Hepatocyte (in vitro differentiated cells): ENCODE measurements at places on chromosomes 1 and 21. TPM values are rescaled to one million over a fixed set of nuclear protein-coding genes. Genes with fewer than 3 reads are reported as not detected.

S100A9 gene
- 3.2 and 11.9 TPM in 2 replicates for total RNA-seq

KRTAP21-2 gene
- total RNA-seq: not detected in 2 replicates

CTBS gene
- total RNA-seq: 20.3 and 25.4 TPM in 2 replicates

CD84 gene
- total RNA-seq: 0.23 and 0.60 TPM in 2 replicates

MIXL1 gene
- total RNA-seq: 0.07 TPM in 1 of 2 replicates, not detected in the other

ANGPTL3 gene
- total RNA-seq: 81.8 and 88.6 TPM in 2 replicates
